Activated CD8-positive, alpha-beta memory T cell treated with anti-CD3 and anti-CD28 coated beads for 48 hours (primary cell): ENCODE measurements at places on chromosomes 11 and 22.

DNA sequence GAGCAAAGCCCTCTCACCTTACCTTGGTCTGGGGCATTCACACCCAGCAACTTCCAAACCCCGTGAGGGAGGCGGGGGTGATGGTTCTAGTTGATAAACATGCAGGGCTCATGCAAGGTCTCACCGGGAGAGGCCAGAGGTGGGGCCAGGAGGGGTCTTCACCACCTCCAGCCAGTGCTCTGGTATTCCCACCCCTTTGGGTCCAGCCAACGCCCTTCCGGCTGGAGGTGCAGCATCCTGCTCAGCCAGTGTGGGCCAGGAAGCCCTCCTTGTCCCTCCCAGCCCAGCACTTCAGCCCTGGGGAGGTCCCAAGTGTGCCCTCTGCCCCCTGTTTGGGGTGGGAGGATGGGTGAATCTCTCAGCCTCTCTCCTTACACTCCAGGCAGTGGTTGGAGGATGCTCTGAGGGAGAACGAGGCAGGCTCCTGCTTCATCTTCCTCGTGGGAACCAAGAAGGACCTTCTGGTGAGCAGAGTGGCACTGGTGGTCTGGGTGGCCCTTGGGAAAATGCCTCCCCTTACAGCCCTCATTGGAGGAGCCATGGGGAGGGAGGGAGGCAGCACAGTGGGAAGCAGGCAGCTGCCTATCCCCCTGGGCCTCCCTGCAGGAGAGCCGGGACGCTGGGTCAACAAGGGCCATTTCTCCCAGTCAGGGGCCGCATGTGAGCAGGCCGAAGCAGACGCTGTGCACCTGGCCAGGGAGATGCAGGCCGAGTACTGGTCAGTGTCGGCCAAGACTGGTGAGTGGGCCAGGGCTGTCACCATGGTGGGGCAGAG, 13.4 kb downstream of the RAB36 start:
- no peak for DNase-seq

- no peak for DNase-seq
Measured at GRCh38 chr22:46078241-46079092, 71.9 kb upstream of the PPARA start.

- DNase-seq, result no peak
Measured at GRCh38 chr11:13446444-13446843, 16.6 kb downstream of the BTBD10 start.

DNA sequence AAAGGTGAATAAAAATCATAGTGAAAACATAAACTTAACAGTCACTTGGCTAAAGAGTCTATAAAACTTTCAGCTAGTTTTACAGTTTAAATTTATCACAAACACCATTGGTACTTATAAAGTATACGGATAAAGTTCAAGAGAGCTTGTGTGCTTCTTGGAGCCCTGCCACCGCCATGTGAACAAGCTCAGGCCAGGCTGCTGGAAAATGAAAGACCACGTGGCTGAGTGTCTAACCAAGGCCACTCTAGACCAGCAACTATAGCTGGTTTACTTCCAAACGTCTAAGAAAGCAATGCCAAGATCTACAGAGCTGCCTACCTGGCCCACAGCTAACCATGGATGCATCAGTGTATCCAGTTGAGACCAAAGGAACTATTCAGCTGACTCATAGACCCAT, 66.3 kb upstream of the API5 start:
- no peak for DNase-seq

GRCh38 chr22:20090730-20091240, 10.7 kb downstream of the DGCR8 start:
- no peak for DNase-seq

DNA sequence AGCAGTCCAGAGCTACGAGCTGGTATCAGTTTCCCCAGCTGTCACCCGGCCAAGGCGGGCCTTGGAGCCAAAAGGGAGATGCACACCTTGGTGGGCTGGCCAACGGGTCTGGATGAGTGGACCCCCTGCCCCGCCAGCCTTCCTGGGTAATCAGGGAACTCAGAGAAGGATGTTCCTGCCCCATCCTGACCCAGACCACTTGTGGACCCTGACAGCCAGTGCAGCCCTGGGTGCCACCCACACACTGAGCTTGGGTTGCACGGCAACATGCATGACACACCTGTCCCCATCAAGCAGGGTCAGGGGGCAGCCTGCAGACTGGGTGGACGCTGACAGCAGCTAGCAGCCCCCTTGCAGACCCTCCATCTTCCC, 8.6 kb downstream of the SLC25A1 start:
- no peak for DNase-seq

DNA sequence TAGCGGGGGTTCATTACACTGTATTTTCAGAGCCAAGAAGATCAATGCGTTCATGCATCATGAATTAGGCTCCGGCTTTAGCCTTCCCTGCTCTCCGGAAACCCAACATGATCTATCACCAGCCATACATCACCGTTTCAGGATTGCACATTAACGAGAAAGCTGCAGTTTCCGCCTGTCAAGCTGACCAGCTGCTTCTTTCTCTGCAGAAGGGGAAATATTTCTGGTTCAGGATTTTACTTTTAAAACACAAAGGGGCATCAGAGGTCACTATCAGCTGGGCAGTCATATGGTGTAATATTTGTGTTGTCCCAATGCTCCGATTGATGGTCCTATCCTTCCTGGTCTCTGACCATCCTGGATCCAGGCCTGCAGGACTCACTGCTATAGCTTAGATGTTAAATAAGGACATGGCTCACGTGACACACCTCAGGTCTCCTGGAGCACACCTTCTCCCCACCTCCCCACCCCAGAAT, 21.4 kb upstream of the CADM1 start:
- no peak for DNase-seq

DNA sequence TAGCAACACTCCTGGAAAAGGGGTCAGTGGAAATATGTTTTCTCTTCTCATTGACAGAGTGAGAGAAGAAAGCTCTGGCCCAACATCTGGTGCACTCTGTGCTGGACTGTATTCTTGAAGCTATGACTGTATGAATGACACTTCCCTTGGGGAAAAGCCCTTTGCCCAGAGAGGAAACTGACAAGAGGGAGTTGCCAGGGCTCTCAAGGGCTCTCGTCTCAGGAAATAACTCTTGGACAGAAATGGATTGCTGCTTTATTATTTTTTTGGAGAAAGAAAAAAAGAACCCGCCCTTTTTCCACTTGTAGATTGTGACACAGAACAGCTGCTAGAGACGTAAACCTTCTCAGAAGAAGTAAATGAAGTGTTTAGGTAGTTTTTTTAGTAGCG, 11.4 kb downstream of the ETS1 start:
- no peak for DNase-seq

DNA sequence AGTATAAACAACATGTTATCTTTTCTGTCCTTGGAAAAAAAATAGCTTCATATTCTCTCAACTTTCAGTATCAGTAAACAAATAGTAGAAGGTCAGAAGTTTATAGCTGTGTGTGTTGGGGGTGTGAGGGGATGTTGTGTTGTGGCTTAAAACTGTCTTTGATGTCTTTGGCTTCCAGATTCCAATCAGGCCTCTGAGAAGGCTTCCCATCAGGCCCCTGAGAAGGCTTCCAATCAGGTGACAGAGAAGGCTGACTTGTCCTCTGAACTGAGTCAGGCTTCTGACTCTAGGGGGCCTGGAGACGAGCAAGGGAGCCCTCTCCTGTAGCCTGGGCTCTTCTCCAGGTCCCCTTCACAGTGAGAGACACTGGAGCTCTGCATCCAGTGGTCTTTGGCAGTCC, 9.3 kb downstream of the MTFP1 start:
- DNase-seq, result no peak

- no peak for DNase-seq
Measured at GRCh38 chr22:48753381-48753730, 1074.3 kb downstream of the BRD1 start.

DNA sequence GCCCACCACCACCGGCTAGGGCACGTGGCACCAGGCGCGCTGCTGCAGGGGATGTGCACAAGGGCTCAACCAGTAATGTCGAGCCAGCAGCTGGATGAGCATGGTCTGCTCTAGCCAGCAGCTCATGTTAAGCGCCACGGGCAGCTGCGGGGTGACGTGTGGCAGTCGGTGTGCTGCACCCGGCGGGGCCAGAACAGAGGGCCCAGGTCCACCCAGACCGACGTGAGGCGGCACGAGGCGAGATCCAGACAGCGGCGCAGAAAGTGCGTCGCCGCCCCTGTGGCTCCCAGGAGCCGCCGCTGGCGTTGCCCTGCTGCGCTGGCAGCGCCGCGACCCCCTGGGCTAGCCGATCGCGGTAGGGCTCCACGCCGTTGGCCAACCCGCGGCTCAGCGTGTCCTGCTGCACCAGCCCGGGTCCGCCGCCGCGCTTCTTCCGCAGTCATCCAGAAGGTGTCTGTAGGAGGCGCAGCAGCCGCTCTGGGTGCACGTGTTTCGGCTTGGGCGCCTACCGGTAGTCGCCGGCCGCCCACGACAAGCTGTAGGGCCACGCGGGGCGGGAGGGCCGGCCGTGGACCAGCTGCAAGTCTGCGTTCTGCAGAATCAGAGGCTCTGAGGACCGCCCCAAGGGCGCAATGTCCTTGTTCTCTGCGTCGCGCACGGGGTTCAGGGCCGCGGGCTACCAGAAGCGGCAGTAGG, 4.6 kb upstream of the GALR3 start:
- DNase-seq, result no peak

DNA sequence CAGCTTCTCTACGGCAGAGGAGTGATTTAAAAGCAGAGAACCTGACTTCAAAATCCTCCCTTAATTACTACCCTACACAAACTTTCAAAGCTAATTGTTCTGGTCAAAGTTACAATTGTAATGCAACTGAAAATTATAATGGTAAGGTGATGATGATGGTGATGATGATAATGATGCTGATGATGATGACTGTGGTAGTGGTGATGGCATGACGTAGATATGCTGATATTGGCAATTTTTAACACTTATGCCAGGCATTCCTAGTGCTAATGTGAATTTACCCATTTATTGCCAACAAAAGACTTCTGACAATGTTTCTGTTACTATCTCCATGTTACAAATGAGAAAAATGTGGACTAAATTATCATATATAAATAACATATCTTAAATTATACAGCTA, 1831.1 kb downstream of the LRRC4C start:
- no peak for DNase-seq

- no peak for DNase-seq
Measured at GRCh38 chr11:34948696-34949095, 32.3 kb downstream of the PDHX start.

DNA sequence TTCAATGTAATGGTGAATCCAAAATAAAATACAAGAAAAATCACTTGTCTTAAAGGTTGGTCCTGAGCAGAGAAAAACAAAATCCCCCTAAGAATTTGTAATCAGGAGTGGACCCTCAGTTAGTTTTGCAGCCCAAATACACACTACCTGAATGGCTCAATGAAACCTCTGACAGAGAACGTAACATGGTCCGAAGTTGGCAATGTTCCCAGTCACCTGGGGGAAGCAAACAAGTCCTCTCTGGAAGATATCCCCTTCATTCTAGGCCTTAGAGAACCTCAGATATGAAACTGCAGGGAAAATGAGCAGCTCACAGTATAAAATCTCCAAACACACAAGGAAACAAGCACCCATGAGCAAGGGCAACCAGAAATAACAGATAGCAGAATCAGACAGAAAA, 58.2 kb downstream of the MORC2 start:
- DNase-seq, result no peak

DNA sequence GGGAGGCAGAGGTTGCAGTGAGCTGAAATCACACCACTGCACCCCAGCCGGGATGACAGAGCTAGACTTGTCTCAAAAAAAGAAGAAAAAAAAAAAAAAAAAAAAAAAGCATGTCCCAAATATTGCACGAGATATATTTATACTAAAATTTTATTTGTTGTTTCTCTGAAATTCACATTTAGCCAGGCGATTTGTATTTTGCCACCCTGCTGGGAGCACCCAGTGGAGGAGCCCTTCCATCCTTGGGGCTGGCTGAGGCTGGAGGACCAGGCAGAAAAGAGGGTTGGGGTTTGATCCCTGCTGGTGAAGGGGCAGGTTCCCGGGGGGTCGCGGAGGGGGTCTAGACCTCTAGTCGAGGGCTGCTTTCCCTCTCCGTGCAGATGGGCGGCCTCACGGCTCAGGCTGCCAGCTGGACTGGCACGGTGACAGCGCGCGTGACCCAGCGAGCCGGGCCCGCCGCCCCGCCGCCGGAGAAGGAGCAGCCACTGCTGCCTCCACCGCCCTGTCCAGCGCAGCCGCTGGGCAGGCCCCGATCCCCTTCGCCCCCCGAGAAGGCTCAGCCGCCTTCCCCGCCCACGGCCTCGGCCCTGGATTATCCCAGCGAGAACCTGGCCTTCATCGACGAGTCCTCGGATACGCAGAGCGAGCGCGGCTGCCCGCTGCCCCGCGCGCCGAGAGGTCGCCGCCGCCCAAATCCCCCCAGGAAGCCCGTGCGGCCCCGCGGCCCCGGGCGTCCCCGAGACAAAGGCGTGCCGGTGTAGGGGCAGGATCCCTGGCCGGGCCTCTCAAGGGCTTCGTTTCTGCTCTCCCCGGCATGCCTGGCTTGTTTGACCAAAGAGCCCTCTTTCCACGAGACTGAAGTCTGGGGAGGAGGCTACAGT, 952 bp upstream of the CATSPERZ start:
- no peak for DNase-seq

GRCh38 chr22:45774001-45774670, 102.5 kb downstream of the ATXN10 start:
- no peak for DNase-seq

DNA sequence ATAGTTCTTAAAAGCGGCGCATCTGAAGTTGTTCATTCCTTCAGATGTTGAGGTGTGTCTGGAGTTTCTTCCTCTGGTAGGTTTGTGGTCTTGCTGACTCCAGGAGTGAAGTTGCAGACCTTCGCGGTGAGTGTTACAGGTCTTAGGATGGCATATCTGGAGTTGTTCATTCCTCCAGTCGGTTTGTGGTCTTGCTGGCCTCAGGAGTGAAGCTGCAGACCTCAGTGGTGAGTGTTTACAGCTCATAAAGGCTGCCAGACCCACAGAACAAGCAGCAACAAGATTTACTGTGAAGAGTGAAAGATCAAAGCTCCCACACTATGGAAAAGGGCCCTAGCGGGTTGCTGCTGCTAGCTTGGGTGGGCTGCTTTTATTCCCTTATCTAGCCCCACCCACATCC, 201.7 kb upstream of the PDGFD start:
- DNase-seq, result no peak
